ENCODE measurements at places on chromosomes 7 and 10. TPM values are rescaled to one million over a fixed set of nuclear protein-coding genes. Genes with fewer than 3 reads are reported as not detected.

DNA sequence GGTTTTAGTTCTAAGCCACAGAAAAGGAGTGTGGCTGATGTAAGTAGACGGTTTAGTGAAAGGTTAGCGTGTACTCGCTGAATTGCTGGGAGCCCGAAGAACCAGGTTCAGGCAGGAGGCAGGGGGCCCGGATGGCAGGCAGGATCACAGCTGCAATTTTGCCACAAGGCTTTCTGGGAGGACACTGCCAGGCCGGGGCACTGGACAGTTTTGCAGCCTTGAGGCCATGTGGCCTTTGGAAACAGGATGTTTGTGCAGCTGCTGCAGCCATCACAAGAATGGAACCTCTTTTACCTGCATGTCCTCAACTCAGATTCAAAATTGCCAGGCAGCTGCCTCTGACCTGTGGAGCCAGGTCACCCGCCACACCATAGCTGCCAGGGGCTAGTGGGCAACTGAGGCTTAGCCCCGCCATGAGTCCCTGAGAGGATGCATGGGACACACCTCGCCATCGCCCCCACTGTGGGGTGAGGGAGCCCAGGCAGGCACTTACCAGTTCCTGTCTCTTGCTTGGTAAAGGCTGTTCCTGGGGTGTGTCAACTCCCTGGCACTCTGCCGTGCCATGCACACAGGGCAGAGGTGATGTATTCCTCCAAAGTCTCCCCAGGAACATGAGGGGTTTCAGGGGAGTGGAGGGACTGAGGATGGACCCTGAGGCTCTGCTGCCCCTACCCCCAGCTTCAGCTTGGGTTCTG, 188.6 kb downstream of the RPS24 start:
- no peaks in the 10 kb centered on the region for H3K4me1 ChIP-seq
- no peak for DNase-seq
- H3K27ac ChIP-seq: no peak overlapping the region
- peaks cover 20% of the 10 kb centered on the region for H3K27me3 ChIP-seq

DNA sequence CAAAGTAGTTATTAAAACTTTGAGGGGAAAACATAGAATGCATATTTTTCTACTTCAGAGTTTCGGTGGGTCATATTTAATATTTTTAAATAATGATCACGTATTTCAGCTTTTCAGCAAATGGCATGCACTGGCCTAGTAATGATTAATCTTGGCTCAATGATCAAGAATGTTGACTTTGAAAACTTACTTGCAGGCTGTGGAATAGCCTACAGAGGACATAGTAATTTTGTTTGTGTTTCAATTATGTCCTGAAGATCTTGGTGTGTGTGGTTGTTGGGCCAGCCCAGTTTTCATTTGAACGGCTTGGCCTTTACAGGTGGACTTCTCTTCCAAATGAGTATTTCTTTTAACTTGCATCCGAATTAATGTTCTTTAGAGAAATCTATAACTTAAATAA, 35.1 kb downstream of the ADD3 start:
- H3K4me3 ChIP-seq: no peak overlapping the region
- no peak overlapping the region for H3K27ac ChIP-seq
- no peaks in the 10 kb centered on the region for H3K4me1 ChIP-seq
- no peak for DNase-seq

GRCh38 chr10:77173615-77174461, 463.8 kb downstream of the KCNMA1 start:
- no peaks in the 10 kb centered on the region for H3K27me3 ChIP-seq
- no peaks in the 10 kb centered on the region for H3K36me3 ChIP-seq
- no peak overlapping the region for H3K4me3 ChIP-seq
- DNase-seq: peak; percentile 63
- H3K4me1 ChIP-seq: peaks cover 6% of the 10 kb centered on the region
- H3K27ac ChIP-seq: no peak overlapping the region

DNA sequence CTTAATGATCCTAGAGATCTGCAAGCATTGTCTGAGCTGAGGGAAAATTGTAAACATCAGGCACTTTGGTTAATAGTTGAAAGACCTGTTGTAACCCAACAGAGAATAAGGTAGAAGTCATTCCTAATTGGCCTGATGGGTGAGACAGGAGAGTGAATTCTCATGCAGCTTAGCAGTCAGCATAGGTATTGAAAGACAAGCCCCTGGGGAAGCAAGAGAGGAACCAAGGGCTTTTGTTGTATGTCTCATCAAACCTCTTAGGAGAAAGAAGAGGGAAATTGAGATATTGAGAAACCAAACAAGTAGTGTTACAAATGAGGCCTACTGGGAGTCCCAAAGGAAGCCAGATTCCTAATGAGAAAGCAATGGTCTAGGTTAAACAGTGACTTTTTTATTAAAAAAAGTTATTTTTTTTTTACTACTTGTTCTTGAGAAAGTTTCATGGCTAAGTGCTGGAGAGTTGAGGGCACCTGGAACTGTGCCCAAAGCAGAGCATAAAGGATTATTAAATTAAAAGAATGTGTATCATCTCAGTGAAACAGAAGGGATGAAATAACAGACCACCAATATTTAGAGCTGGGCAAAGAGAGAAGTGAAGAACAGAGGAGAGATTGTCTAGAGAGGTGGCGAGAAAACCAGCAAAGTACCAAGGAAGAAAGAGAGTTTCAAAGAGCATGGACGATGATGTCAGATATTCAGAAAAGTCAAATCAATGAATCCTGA, 168.9 kb downstream of the CDK14 start:
- H3K4me3 ChIP-seq: no peak overlapping the region
- no peak for DNase-seq
- H3K27ac ChIP-seq: no peak overlapping the region
- no peaks in the 10 kb centered on the region for H3K4me1 ChIP-seq
- H3K36me3 ChIP-seq: no peaks in the 10 kb centered on the region

GRCh38 chr7:54778696-54779540, 19.9 kb upstream of the SEC61G start:
- H3K4me1 ChIP-seq: peaks cover 1% of the 10 kb centered on the region
- DNase-seq: no peak
- H3K27ac ChIP-seq: no peak overlapping the region
- H3K36me3 ChIP-seq: no peaks in the 10 kb centered on the region
- no peaks in the 10 kb centered on the region for H3K27me3 ChIP-seq

DNA sequence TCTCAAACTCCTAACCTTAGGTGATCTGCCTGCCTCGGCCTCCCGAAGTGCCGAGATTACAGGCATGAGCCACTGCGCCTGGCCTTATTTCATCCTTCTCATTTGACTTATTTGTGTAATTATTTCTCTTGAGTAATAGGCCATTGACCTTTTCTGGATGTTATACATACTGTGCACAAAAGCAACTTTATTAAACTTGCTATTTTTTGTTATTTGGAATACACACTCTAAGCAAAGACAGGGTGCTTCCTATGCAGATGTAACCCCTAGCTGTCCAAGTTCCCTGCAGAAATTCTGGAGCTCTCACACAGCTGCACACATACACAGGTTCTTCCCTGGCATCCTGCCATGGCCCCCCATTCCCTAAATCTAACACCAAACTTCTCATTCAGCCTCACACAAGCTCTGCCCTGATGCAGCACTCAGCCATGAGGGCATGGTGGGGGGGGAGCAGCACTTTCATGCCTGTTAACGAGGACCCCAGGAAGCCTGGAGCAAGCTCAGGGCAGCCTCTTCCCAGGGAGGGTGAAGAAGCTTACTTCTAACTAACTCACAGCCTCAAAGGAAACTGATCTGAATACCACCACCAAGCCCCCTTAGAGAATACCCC, 33.2 kb downstream of the SH3PXD2A start:
- no peak overlapping the region for H3K27ac ChIP-seq
- H3K4me1 ChIP-seq: no peaks in the 10 kb centered on the region
- H3K27me3 ChIP-seq: no peaks in the 10 kb centered on the region
- no peak overlapping the region for H3K4me3 ChIP-seq

Gene POT1
- total RNA-seq: 46.9 TPM

Gene SPDYE3
- not detected for total RNA-seq

DNA sequence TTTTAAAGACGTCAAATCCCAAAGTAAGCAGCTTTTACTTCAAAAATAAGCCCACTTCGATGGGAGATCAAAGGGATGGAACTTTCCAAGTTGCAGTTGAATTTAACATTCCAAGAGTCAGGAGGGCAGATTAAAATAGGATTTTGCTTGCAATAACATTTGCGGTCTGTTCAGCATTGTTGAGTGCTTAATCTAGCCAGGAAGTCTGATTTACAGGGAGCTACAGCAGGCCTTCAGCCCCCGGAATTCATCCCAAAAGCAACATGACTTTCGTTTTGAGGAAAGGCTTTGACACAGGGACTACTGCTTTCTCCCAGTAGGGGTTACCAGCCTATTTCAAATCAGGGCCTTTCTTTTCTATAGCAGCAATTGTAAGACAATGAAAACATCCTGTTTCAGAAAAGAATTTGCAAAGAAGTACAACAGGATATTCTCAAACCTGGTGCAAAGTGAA, 279.6 kb upstream of the PITRM1 start:
- no peaks in the 10 kb centered on the region for H3K4me1 ChIP-seq
- no peak for DNase-seq
- no peak overlapping the region for H3K27ac ChIP-seq
- H3K27me3 ChIP-seq: no peaks in the 10 kb centered on the region

GRCh38 chr7:157404845-157405481, 68.2 kb downstream of the DNAJB6 start:
- H3K4me1 ChIP-seq: peaks cover 10% of the 10 kb centered on the region
- peak overlapping the region; percentile 37 for H3K27ac ChIP-seq
- H3K27me3 ChIP-seq: no peaks in the 10 kb centered on the region
- peaks cover 6% of the 10 kb centered on the region for H3K36me3 ChIP-seq
- no peak overlapping the region for H3K4me3 ChIP-seq

DNA sequence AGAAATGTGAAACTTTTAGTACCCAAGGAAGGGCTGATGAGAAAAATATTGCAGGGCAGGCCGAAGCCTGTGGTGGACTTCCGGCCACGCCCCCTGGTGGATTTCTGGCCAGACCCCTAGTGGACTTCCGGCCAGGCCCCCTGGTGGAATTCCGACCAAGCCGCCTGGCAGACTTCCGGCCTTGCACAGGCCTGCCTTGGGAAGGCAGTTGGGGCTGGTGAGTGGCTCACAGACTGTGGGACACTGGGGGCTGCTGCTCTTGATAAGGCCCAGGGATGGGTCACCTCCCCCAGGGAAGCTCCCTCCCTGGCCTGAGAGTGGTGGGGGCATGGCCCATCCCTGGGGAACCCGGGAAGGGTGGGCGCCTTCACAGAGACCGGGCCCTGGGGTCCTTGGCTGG, 116.4 kb upstream of the MKI67 start:
- DNase-seq: no peak
- no peak overlapping the region for H3K27ac ChIP-seq
- H3K27me3 ChIP-seq: peaks cover 13% of the 10 kb centered on the region
- H3K36me3 ChIP-seq: no peaks in the 10 kb centered on the region

Gene BLOC1S2
- 9.9 TPM for total RNA-seq

GRCh38 chr7:14040528-14040927, 51.1 kb upstream of the ETV1 start:
- no peak overlapping the region for H3K4me3 ChIP-seq
- DNase-seq: no peak
- no peaks in the 10 kb centered on the region for H3K4me1 ChIP-seq
- no peak overlapping the region for H3K27ac ChIP-seq

DNA sequence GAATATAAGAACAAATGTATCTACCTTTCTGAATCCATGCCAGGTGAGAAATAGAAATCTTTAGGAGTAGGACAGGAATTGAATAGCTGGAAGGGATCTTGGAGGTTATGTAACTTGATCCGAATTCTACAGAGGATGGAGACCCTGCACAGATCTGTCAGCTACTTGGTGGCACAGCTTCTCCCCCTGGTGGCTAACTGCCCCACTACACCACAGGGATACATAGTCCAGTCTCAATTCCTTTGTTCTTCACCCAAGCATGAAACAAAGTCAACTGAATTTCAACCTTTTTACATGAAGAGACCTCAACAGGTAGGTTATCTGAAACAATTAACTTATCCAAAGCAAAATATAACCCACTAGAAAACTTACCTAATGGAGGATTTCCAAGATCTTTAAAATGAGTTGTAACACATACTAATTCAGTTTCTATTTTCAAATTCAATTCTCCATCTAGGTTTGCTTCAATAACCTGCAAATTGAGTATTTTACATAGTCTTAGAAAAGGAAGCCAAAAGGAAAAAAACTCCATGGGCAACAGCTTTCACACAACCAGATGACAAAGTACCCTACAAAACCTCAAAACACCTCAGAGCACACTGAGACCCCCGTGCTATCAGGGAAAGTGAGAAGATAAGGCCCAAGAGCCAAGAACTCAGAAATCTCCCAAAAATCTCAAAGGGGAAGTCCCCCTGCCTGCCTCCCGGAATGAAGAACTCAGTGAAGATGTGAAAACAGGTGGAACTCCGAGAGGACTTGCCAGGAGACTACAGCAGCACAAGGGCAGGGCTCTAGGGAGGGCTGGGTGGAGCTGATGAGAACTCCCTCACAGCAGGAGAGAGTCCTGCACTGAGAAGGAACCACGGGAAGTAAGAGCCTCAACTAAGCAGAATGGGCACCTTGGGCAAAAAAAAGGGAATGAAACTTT, 10.3 kb downstream of the HUS1 start:
- no peak overlapping the region for H3K4me3 ChIP-seq
- H3K36me3 ChIP-seq: peaks cover 63% of the 10 kb centered on the region
- no peaks in the 10 kb centered on the region for H3K27me3 ChIP-seq
- H3K27ac ChIP-seq: 0 out of 2 replicates have a peak overlapping the region, but pooled peaks have one; percentile 0

Gene H2BK1
- not detected for total RNA-seq

GRCh38 chr7:8594115-8594514, 160.7 kb downstream of the NXPH1 start:
- H3K4me1 ChIP-seq: no peaks in the 10 kb centered on the region
- H3K4me3 ChIP-seq: no peak overlapping the region
- DNase-seq: no peak
- no peaks in the 10 kb centered on the region for H3K36me3 ChIP-seq

Gene ANKRD26
- total RNA-seq: 10.6 TPM

DNA sequence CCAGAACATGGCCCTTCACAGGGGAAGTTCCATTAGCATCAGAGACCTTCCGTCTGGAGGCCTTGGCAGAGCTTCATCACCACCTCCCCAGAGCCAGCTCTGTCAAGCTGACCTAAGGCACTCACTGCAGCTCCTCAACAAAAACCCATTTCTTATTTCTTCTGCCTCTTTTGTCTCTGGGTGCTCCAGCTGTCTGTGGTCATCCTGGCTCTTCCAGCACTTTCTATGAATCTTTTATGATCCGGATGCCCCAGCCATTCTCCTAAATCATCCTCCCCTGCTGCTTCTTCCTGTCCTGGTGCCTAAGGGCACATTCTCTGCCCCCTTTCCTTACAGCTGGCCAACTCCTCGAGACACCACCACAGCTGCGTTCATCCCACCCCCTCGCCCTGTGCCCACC, 171.7 kb upstream of the INSYN2A start:
- H3K4me3 ChIP-seq: no peak overlapping the region
- no peak for DNase-seq
- no peak overlapping the region for H3K27ac ChIP-seq
- H3K27me3 ChIP-seq: no peaks in the 10 kb centered on the region
